ENCODE measurements at places on chromosomes 11 and 22.

- no peak for DNase-seq
Measured at GRCh38 chr11:15197696-15198095, 83.0 kb downstream of the INSC start.

GRCh38 chr22:30282616-30283046, 6.7 kb downstream of the CASTOR1 start:
- DNase-seq: no peak

GRCh38 chr11:134275188-134275533, 1.0 kb upstream of the GLB1L3 start:
- DNase-seq: no peak

- no peak for DNase-seq
Measured at GRCh38 chr11:78472905-78473304, 55.3 kb upstream of the GAB2 start.

- no peak for DNase-seq
Measured at GRCh38 chr11:122779047-122779629, 59.2 kb upstream of the CRTAM start.

GRCh38 chr11:36372101-36372771, 76.1 kb downstream of the PRR5L start:
- no peak for DNase-seq
